ENCODE measurements at places on chromosomes 1 and 21.

GRCh38 chr1:40924767-40925166 is 54.7 kb upstream of the CTPS1 start:
- no peak for DNase-seq

- no peak for DNase-seq
Observed at GRCh38 chr1:244150071-244150470, 99.0 kb downstream of the ZBTB18 start.

DNA sequence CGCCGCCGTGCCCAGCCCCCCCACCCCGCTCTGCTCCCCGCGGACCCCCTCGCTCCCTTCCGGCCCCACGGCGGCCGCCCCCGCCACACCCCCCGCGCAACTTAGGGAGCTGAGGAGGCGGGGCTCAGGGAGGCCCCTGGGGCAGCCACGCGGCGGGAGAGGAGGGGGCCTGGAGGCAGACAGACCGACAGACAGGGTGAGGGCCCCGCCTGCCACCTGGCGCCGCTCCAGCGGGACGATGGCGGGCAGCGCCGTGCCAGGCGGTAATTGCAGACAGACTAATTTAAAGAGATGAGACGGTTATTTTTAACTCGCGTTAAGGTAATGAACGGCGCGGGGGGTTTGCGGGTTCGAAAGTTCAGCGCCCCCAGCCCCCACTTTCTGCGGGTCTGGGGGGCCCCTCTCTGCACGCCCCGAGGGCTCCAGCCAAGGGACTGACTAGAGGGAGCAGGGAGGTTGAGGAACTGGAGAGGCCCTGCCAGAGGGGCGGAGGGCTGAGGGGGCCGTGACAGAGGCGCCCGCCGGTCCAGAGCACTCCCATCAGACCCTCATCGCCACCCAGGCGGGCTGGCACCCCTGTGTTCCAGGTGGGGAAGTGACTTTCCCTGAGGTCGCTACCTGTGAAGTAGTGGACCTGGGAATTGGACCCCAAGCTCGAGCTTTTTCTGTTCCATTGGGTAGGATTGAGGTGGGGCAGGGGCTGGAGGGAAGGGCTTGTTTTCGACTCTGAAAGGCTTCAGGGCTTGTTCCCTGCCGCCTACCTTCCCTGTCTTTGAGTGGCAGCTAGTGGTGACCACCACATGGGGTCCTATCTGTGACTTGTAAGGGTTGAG is 5.4 kb downstream of the FOXO6 start:
- DNase-seq = no peak

- DNase-seq = no peak
Observed at GRCh38 chr1:180482425-180483275, 19.7 kb downstream of the ACBD6 start.

GRCh38 chr1:110916669-110917306 is 43.8 kb downstream of the CD53 start:
- DNase-seq = no peak

DNA sequence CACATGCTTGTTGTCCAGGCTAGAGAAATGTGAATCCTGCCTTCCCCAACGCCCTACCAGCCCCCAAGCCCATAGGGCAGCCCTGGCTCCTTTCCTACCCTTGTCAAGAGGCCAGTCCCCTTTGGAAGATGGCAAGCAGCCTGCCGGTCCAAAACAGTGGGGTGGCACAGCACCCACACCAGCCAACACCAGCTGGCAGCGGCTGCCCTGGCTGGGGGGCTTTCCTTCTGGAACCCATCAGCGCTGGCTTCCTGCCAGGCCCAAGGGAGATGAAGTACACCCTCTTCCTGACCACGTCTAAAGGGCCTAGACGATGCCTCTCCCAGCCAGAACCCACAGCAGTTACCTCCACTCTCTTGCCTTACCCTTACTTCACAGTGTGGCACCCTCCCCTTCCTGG is 24.2 kb downstream of the KCNN3 start:
- no peak for DNase-seq

DNA sequence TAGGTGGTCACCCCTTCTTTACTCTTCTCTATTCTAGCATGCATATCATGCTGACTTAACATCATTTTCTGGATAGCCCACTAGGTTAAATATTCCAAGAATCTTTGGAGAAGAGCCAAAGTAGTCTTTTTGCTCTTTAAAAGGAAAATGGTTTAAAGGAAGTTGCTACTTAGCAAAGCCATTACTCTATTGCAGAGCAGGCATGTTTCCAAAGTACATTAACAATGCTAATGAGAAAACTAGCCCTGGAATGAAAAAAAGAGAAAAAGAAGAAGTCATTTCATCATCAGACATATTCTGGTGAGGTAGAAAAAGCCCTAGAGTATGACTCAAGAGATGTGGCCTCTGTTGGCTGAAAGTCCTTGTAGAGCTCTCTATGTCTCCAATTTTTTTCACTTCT is 74.0 kb downstream of the NUF2 start:
- DNase-seq = no peak

DNA sequence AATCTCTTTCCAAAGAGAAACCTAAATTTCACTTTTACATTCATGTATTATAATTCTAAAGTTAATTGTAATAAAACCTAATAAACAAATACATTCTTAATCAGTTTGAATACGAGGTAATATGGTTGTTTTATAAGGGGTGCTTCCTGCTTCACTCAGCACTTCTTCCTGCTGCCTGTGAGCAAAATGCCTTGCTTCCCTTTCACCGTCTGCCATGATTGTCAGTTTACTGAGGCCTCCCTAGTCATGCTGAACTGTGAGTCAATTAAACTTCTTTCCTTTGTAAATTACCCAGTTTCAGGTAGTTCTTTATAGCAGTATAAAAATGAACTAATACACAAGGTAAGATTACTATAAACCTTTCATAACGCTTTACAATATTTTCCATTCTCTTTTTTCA is 491.1 kb upstream of the LRRC7 start:
- no peak for DNase-seq
